NCI-H2081 treated with DMSO at 0.1 percent for 48 hours (cell line): ENCODE measurements at places on chromosomes 4 and X.

DNA sequence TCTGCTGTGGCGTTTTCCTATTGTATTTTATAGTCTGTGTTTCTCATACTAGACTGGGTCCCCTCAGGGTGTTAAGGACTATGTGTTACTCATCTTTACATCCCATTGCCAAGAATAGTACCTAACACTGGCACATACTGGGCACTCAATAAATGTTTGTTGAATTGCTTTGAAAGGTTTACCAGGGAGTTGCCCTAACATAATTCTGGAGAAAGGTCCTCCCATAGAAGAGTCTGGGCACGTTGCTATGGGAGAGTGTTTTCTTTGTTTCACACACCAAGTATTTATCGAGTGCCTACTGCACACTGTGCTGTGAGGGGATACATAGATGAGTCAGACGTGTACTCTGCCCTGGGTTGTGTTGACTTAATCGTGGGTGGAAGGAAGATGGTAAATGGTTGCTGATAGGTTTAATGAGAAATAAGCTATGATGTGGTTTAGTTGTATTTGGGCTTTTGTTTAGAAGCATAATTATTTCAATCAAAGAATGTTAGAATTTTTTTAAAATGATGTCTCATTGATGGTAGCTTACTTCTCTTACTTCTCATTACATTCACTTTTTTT lies 42.9 kb downstream of the AFF1 start:
- DNase-seq, result no peak

- no peak for DNase-seq
Observed at GRCh38 chr4:7735961-7736360, 203.7 kb downstream of the AFAP1 start.

- DNase-seq, result no peak
Observed at GRCh38 chr4:1879485-1879884, 8.3 kb downstream of the NSD2 start.

DNA sequence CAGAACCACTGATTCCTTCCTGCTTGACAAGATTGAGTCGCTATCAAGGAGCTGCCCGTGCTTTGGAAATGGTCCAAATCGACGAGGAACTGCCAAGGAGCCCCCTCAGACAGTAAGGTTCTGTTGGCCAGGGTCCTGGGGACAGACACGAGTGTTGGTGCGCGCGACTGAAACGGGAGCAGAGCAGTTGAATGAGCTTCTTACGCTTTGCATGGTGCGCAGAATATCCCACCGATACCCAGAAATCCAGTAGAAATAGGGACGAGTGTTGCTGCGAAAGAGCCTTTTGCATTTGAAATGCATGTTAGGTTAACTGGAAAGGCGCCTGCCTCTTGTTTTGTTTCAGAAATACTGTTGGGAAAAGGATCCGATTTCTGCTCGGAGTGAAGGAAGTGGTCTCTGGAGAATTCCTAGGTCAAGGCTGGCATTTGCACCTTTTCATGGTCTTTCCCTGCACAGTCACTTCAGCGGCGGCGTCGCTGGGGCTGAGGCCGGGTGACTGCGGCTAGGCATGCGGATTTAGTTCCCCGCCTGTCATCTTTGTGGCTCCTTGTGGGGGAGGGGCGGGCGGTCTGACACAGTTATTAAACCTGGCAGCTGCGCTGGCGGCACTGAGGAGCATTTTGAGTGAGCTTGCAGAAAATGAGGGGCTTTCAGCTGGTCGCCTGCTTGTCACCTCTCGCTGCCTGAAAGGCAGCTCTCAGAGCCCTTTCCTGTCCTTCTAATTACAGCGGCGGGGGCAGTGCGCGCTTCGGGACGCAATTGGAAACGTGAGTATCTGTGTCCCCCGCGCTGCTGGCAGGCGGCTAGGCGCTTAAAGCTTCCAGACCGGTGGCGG lies 51.5 kb upstream of the TRIM2 start:
- DNase-seq, result peak; percentile 3

- DNase-seq, result no peak
Observed at GRCh38 chr4:8747467-8748235, 124.0 kb downstream of the HMX1 start.
